ENCODE measurements at places on chromosomes 5 and 9. TPM values are rescaled to one million over a fixed set of nuclear protein-coding genes. Genes with fewer than 3 reads are reported as not detected.

FOXD4L6 gene
- not detected for total RNA-seq

DNAI1 gene
- total RNA-seq = not detected

FAM78A gene
- 59.5 TPM for total RNA-seq

PCDHB4 gene
- total RNA-seq = not detected

LCN1 gene
- total RNA-seq = not detected

DPYSL3 gene
- not detected for total RNA-seq

CCNJL gene
- not detected for total RNA-seq

DENND4C gene
- total RNA-seq = 54.4 TPM

PCDHB10 gene
- not detected for total RNA-seq

CREB3 gene
- 16.5 TPM for total RNA-seq

UBAC1 gene
- 23.7 TPM for total RNA-seq

DDX4 gene
- not detected for total RNA-seq

NUTM2G gene
- not detected for total RNA-seq

CDH12 gene
- not detected for total RNA-seq

NPR3 gene
- total RNA-seq = 0.05 TPM

AGXT2 gene
- not detected for total RNA-seq

ADAMTS19 gene
- total RNA-seq = not detected

PDE6A gene
- total RNA-seq = not detected

ENTPD8 gene
- not detected for total RNA-seq

BNC2 gene
- not detected for total RNA-seq

DNAJC21 gene
- 54.0 TPM for total RNA-seq

TBCA gene
- total RNA-seq = 91.6 TPM

TAF9 gene
- total RNA-seq = 44.3 TPM

EDIL3 gene
- not detected for total RNA-seq

SAXO1 gene
- total RNA-seq = not detected

LOX gene
- total RNA-seq = 0.65 TPM

SLC25A51 gene
- 26.4 TPM for total RNA-seq

ANKDD1B gene
- total RNA-seq = 0.42 TPM

SPINK6 gene
- not detected for total RNA-seq

SV2C gene
- 0.18 TPM for total RNA-seq

ITGA2 gene
- 0.62 TPM for total RNA-seq

SLC36A3 gene
- total RNA-seq = not detected

SLC27A6 gene
- total RNA-seq = not detected

GNA14 gene
- total RNA-seq = not detected

LHX6 gene
- total RNA-seq = not detected

PCDHA4 gene
- total RNA-seq = not detected

MAMDC4 gene
- total RNA-seq = 3.4 TPM

PTGS1 gene
- total RNA-seq = 3.0 TPM

PDLIM4 gene
- total RNA-seq = not detected

ACSL6 gene
- total RNA-seq = 18.0 TPM

PTGES gene
- not detected for total RNA-seq

PCDHGA8 gene
- total RNA-seq = not detected

TBC1D9B gene
- 61.6 TPM for total RNA-seq

SLC9A3 gene
- 1.1 TPM for total RNA-seq

PCSK5 gene
- total RNA-seq = 9.4 TPM

SHISAL2B gene
- total RNA-seq = not detected

PCDHGA1 gene
- total RNA-seq = not detected

GMCL2 gene
- not detected for total RNA-seq

XRCC4 gene
- total RNA-seq = 3.4 TPM

CFAP157 gene
- total RNA-seq = not detected

CER1 gene
- total RNA-seq = not detected

Data from T-helper 17 cell (primary cell).